Effector memory CD8-positive, alpha-beta T cell (primary cell): ENCODE measurements at places on chromosomes 16 and 17.

DNA sequence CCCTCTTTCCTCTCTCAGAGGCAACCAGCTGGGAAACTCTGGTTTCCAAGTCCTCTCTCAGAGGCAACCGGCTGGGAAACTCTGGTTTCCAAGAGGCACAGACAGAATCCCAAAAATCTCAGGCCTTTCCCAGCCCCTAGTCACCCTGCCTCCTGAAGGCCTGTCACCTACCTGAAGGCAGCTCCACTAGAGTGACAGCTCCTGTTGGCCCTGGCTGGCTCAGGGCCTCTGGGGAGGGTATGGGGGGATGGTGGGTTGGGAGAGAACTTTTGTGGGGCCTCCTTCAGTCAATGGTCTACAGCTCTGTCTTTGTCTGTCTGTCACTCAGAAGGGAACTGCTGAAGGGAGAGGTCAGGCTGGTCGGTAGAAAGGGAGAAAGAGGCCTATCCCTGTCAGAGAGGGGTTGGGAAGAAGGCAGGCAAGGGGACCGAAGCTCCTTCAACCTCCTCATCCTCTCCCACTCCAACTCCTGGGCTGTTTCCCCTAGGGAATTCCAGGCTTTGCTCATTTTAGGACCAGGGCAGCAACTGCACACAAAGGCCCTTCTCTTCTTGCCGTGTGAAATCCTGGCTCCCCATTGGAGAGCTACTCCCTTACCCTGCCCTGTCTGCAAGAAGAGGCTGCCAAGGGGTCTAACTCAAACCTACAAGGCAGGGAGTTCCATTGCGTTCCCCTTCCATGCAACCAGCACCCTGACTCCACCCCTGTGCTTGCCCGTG is 23.6 kb downstream of the COPZ2 start:
- peaks cover 55% of the 10 kb centered on the region for H3K27me3 ChIP-seq
- no peak overlapping the region for H3K4me3 ChIP-seq
- H3K4me1 ChIP-seq: peaks cover 16% of the 10 kb centered on the region
- H3K36me3 ChIP-seq: no peaks in the 10 kb centered on the region
- DNase-seq: no peak

DNA sequence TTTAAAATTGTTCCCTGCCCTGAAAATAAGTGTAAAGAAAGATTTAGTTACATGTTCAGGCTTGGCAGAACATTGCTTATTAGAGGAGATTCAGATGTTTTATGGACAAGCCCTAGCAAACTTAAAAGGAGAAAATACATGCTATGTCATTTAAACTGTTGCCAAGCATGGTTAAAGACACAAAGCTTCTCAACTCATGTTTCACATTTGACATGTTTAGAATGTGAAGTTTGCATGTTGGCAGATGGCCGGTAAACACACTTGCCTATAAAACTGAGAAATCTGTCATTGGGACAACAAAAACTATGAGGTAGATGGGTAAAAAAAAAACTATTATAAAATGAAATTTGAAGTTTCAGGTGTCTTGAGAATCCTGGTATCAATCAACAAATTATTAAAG is 5.8 kb downstream of the KRTAP29-1 start:
- H3K4me1 ChIP-seq: peaks cover 4% of the 10 kb centered on the region
- peaks cover 27% of the 10 kb centered on the region for H3K27me3 ChIP-seq
- H3K4me3 ChIP-seq: no peak overlapping the region
- peaks cover under 1% of the 10 kb centered on the region for H3K36me3 ChIP-seq

GRCh38 chr17:8608001-8608400 is 22.5 kb downstream of the MYH10 start:
- H3K4me1 ChIP-seq: no peaks in the 10 kb centered on the region
- H3K4me3 ChIP-seq: no peak overlapping the region
- H3K27ac ChIP-seq: no peak overlapping the region
- H3K27me3 ChIP-seq: peaks cover 49% of the 10 kb centered on the region
- H3K36me3 ChIP-seq: no peaks in the 10 kb centered on the region

- H3K27ac ChIP-seq: peak overlapping the region; percentile 35
- H3K27me3 ChIP-seq: peaks cover 8% of the 10 kb centered on the region
- H3K4me1 ChIP-seq: peaks cover 36% of the 10 kb centered on the region
Observed at GRCh38 chr16:84547546-84548061, 43.1 kb upstream of the MEAK7 start.

- no peaks in the 10 kb centered on the region for H3K27me3 ChIP-seq
- no peak overlapping the region for H3K4me3 ChIP-seq
- peaks cover 3% of the 10 kb centered on the region for H3K36me3 ChIP-seq
- no peak for DNase-seq
- peak overlapping the region; percentile 13 for H3K27ac ChIP-seq
- no peaks in the 10 kb centered on the region for H3K4me1 ChIP-seq
Observed at GRCh38 chr17:59399914-59400313, 68.5 kb downstream of the YPEL2 start.

DNA sequence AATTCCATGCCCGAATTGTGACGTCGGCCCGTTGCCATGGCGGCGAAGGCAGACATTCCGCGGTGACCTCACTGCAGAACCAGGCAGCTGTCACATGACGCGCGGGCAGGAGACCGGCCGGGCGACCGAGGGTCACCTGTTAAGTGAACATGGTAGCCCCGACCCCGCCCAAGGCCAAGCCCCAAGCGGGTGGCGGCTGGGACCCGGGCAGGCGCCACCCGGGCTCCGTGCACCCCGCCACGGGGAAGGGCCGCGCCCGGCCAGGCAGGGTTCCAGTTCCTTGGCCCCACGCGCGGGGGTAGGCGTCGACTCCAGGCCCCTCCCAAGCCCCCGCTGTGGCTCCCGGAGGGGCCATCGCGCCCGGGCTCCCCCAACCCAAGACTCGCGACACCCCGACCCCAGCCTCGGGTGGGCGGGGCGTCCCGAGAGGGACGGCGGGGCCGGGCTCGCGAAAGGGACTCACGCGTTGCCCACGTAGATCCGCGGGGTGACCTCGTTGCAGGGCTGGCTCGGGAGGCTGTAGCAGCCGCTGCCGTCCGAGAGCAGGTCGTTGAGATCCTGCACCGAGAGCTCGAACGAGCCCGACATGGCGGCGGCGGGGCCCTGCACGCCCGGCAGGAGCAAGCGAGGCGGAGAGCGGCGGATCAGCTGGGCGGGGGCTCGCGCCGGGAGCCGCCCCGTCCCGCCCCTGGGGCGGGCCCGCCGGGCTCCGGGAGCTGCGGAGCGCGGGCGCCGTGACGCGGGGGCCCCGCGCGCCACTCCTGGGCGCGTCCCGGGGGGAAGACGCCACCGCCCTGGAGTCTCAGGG is at the start of gene DUSP3:
Gene DUSP3, minus strand, starts transcription at position 641 of the 808 bp plus-strand sequence. Its CDS starts 53 bp downstream, at position 588.
- peaks cover 2% of the 10 kb centered on the region for H3K4me1 ChIP-seq
- peak; percentile 73 for DNase-seq
- peak within 1 kb of the TSS; percentile 74 for H3K27ac ChIP-seq
- H3K27me3 ChIP-seq: peaks cover 34% of the 10 kb centered on the region
- H3K36me3 ChIP-seq: peaks cover 2% of the 10 kb centered on the region

DNA sequence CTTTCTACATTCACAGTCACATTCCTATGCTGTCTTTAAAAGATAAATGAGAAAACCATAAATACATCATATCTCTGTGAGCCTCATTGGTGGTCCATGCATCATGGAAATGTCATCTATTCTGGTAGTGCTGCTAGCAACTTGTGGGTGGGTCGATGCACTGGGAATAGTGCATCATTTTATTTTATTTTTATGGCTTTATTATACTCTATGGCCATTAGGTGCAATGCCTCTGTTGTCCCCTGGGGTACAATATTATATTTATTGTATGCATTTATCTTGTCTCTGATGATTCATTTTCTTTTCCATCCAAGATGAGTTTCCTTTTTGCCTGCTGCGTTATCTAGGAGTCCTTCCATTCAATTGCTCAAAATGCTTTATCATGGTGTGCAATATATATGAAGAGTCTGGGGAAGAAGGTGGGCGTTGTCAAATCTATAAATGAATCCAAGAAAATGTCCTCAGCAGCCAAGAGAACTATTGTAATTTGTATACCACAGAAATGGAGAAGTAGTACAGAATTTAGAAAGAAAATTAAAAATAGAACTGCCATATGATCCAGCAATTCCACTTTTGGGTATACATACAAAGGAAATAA is 324.0 kb downstream of the KCNJ2 start:
- DNase-seq: no peak
- no peak overlapping the region for H3K4me3 ChIP-seq
- no peaks in the 10 kb centered on the region for H3K36me3 ChIP-seq
- no peak overlapping the region for H3K27ac ChIP-seq
- H3K27me3 ChIP-seq: no peaks in the 10 kb centered on the region
- no peaks in the 10 kb centered on the region for H3K4me1 ChIP-seq

- H3K4me3 ChIP-seq: no peak overlapping the region
- H3K4me1 ChIP-seq: no peaks in the 10 kb centered on the region
- H3K27ac ChIP-seq: no peak overlapping the region
- no peaks in the 10 kb centered on the region for H3K27me3 ChIP-seq
Observed at GRCh38 chr16:53855511-53855910, 151.6 kb downstream of the FTO start.

DNA sequence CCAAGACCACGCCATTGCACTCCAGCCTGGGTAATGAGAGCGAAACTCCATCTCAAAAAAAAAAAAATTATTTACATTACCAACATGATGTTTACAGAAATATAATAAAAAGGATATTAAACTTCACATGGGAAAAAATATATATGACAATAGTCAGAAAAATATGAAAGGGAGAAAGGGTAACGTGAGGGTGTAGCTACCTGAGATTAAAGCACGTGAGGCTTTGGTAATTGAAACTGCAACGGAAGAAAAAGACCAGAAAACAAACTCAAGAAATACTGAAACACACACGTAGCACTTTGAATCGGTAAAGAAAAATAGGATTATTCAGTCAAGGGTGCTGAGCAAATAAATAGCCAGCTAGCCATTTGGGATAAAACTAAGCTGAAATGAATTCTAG is 53.6 kb downstream of the CYTH1 start:
- peak overlapping the region; percentile 18 for H3K27ac ChIP-seq
- H3K36me3 ChIP-seq: peaks cover 77% of the 10 kb centered on the region
- no peaks in the 10 kb centered on the region for H3K27me3 ChIP-seq
- peaks cover 73% of the 10 kb centered on the region for H3K4me1 ChIP-seq

DNA sequence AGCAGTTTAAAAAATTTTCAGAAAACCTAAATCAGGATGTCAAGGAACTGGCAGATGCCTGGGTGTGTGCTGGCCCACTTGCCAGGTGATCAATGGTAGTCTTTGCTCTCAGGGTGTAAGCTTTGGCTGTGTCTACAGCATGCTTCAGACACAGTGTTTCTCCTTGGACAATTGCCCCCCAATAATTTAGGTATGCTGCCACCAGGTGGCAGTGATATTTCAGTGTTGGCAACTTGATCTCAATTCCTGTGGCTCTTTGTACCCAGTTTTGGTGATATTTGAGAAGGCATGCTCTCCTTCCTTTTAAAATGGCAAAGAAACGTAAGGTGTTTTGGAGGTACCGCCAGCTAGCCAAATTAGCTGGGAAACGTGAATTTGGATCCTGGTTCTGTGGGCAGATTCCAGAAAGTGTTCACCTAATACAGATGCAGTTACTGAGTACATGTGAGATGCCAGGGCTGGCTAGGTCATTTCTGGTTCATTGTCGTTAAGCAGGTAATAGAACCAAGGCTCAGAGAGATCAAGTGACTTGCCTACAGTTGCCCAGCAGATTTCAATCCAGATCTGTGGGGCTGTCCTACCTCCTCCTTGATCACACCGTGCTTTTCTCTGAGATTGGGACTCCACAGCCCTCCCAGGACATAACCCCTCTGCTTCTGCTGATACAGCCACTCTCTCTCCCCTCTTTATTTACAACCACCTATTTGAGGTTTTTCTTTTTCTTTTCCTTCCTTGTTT is 155.6 kb upstream of the PLCG2 start:
- H3K36me3 ChIP-seq: peaks cover 3% of the 10 kb centered on the region
- no peak overlapping the region for H3K4me3 ChIP-seq

GRCh38 chr17:83036666-83037065 is 42.7 kb upstream of the METRNL start:
- H3K36me3 ChIP-seq: peaks cover 10% of the 10 kb centered on the region
- H3K4me1 ChIP-seq: no peaks in the 10 kb centered on the region
- H3K27ac ChIP-seq: no peak overlapping the region
- DNase-seq: no peak
- no peak overlapping the region for H3K4me3 ChIP-seq
- H3K27me3 ChIP-seq: no peaks in the 10 kb centered on the region

DNA sequence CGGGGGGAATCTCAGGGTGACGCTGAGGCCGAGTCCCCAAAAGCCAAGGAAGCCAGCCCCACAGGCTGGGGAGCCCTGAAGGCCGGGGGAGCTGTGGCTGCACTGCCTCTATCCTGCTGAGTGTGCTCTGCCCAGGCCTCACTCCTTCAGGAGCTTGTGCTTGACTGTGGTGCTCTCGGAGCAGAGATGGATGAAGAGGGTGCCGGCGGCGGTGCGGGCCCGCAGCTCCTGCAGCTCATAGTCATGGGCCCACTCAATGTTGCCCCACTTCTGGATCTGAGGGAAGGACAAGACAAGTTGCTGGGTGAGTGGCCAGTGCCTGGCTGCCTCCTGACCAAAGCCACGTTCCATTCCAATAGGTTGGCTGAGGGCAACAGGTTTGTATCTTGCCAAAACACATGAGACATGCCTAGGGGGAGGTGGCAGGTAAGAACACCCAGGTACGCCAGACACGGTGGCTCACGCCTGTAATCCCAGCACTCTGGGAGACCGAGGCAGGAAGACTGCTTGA is 20.5 kb downstream of the ATPAF2 start:
- H3K4me3 ChIP-seq: no peak overlapping the region
- no peak for DNase-seq
- no peak overlapping the region for H3K27ac ChIP-seq

- H3K36me3 ChIP-seq: peaks cover 17% of the 10 kb centered on the region
- no peaks in the 10 kb centered on the region for H3K27me3 ChIP-seq
- peak; percentile 49 for DNase-seq
- peak overlapping the region; percentile 91 for H3K4me3 ChIP-seq
- H3K4me1 ChIP-seq: peaks cover 20% of the 10 kb centered on the region
Observed at GRCh38 chr17:3693829-3694231, 2.1 kb downstream of the P2RX5 start.

DNA sequence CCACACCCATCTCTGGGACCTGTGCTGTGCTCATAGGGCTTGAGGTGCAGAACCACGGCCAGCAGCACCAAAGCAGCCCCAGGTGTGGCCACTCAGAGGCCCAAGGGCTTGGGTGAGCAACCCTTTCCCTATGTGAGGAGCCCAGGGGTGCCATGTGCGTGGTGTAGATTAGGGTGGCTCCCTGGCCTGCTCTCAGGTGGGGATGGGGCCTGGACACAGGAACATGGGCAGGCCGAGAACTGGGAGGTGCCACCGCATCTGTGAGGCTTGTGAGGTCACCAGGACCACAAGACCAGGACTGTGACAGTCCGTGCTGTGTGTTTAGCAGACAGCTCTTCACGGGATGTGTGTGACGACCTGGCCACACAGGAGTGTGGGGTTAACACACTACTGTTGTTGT is 103.5 kb upstream of the ZNF750 start:
- no peak for DNase-seq
- no peak overlapping the region for H3K27ac ChIP-seq
- H3K27me3 ChIP-seq: no peaks in the 10 kb centered on the region
- H3K4me3 ChIP-seq: no peak overlapping the region
- peaks cover 32% of the 10 kb centered on the region for H3K36me3 ChIP-seq
